NCI-H345 (cell line): ENCODE measurements at places on chromosomes 2 and 18.
A peak's percentile ranks its signal among the peaks of the same experiment; 100 is the strongest.

GRCh38 chr18:905307-905947, 756 bp downstream of the ADCYAP1 start:
- peak; percentile 34 for DNase-seq

DNA sequence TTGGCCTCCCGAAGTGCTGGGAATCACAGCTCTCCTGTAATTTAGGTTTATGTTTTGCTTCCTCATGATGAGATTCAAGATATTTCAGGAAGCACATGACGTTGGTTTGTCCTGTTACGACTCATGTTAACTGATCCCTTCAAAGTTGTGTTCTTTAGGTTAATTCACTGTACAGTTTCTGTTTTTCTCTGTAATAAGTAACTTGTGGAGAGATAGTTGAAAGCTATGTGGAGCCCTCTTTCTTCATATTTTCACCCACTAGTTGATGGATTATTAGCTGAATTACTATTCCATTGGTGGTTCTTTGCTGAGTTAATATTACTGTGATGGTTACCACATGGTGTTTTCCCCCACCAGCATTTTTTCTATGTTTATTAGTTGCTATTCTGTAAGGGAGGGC, 18.3 kb upstream of the CHCHD5 start:
- no peak for DNase-seq

DNA sequence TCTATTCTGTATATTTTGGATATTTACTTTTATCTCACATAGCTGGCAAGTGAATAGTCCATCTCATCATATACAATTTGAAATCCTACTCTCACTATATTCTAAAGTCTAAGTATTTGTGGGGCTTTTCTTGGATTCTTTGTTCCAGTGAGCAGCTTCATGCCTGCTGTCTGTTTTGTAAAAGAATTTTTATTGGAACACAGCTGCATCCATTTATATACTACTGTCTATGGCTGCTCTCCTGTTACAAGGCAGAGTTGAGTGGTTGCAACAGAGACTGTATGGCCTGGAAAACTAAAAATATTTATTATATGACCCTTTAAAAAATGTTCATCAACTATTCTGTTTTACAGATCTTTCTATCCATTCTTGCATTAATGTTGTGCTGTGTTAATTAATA, 193.3 kb upstream of the KLHL14 start:
- no peak for DNase-seq

- DNase-seq: peak; percentile 85
Measured at GRCh38 chr2:185507719-185508118, 230.9 kb upstream of the FSIP2 start.

DNA sequence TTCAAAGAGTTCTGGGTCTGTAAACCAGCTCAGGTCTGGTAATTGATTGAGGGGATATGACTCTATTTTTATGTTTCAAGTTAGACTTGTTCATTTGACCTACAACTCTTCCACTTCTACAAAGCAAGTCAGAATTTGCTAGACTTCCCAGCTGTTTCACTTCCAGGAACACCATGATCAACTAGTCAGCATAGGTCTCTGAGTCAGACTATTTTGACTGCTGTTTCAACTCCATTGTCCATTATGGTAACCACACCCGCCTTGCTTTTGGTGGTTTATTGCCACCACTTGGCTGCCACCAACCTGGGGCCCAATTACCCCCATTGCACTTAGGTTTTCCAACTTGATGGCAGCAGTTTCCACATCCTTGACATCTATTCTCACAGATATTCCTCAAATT, 116.6 kb downstream of the LAMA3 start:
- DNase-seq: no peak

GRCh38 chr2:210337159-210337558, 22.2 kb upstream of the MYL1 start:
- no peak for DNase-seq

DNA sequence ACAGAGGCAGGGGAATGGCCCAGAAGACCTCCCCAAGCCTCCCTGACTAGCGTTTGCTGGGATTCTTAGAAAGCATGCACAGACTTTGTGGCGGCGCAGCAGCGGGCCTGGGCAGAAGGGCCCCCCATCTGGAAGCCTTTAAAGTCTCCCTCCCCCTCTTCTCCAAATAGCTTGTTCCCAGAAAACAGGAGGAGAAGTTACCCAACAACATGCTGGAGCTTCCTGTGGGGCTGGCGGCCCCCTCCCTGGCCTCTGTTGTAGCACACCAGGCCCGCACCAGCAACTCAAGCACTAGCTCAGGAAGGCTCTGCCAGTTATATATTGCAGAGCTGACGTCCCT, 334.8 kb downstream of the DYSF start:
- DNase-seq: no peak

DNA sequence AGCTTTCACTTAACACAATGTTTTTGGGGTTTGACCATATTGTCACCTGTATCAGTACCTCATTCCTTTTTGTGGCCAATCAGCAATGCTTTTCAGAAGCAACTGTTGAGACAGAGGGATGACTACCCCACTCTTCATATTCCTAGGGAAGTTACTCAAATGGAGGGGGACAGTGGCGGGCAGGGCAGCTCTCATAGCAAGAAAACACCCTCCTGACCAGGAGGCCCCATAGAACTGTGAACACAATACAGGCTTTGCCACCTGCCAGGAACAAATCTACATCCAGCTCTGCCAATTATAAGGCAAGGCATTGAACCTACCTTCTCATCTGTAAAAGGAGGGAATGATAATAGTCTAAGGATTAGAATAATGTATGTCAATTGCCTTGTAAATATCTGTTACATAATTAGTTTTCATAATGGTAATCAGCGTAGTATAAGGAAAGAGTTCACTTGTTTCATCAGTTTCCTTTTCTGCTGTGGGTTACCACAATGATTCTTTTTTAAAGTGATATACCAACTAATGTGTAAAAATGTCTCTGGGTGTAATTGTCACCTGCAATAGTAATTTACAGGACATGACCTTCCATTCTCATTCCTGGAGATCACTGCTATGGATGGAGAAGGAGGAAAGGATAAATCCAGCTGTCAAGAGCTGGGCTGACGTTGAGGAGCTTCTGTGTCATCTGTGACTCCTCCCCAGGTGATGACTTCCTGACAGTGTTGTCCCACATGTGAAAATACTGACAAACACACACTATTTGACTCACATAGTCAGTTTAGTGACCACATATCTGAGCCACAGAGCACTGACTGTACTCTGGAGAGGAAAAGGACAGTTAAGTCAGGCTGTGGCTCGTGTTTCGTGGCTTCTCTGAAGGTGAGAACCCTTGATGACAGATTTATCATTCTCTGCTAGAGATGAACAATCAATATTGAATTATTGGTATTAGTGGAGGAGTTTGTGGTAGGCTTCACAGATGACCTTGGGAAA, 13.5 kb downstream of the ALPK2 start:
- no peak for DNase-seq

DNA sequence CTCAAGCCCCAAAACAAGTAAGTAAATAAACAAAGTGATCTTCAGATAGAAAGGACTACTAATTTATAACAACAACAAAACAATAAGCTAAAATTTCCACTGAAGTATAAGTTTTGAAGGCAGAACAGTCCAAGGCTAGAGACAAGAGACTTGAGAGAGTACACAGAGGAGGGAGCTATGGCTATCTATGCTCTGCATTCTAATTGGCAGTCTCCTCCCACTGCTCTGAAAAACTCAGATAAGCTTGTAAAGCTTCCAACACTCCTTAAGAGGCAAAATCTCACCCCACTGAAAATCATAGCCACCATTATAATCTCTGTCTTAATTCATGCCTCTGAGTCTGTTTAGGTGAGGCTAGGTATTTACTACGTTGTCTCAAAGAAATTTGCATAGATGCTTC, 714.6 kb upstream of the LRATD1 start:
- DNase-seq: no peak

DNA sequence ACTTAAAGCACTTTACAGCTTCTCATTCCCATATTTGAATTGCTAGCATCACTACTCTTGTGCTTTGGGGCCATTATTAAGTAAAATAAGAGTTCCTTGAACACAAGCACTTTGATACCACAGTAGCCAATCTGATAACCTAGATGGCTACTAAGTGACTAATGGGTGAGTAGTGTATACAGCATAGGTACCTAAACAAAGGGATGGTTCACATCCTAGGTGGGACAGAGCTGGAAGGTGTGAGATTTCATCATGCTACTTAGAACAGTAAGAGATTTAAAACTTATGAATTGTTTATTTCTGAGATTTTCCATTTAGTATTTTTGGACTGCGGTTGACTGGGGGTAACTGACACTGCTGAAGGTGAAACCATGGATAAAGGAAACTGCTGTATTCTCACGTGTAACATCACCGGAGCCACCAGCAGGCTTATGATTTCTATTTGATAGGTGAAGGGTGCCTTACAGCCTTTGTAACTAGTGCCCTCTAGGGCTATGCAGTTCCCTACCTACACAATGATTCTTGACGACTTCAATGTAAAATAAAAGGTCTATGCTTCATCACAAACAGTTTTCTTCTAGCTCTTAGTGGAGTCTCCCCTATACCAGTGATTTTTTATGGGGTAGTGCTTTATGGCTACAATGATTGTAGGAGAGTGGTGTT, 22.1 kb upstream of the CRIM1 start:
- no peak for DNase-seq

GRCh38 chr2:41495050-41495449, 552.8 kb upstream of the PKDCC start:
- DNase-seq: no peak

- no peak for DNase-seq
Measured at GRCh38 chr2:191560411-191560980, 117.4 kb upstream of the NABP1 start.

GRCh38 chr18:49890041-49890440, 76.7 kb upstream of the ACAA2 start:
- DNase-seq: peak; percentile 87

DNA sequence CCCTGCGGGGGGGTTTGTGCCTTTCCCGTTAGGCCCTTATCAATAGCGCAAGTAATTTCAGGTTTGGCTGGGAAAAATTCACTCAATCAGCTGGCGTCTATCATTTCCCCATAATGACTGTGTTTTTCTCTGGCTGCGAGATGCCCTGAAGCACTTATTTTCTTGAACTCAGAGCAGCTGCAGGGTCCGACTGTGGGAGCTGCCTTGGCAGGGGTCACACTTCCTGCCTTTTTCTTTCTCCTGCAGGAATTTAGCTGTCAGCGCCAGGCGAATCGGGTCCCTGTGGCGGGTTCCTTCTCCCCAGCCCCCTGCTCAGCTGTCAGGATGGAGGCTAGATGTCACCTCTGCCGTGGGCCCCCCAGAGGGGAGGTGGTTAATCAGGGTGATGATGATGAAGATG, 81.3 kb upstream of the HPCAL1 start:
- DNase-seq: no peak

- DNase-seq: no peak
Measured at GRCh38 chr2:203809084-203809521, 58.5 kb upstream of the CTLA4 start.

DNA sequence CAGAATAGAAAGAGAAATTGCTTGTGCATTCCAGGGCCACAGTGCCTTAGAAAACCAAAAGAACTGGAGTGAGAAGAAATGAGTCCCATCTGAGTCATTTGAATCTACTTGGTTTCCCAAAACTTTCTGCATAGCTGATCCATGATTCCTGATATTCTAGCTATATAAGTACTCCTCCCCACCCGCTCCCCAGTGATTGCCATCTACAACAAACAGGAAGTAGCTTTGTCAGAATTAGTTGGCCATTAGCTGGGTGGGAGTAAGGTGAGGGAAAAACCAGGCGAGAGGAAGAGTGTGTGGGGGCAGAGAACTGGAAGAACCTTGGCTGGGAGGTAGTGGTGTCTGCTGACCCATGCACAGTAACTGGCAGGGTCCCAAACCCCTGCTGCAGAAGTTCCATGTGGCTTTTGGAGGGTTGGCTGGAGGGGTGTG, 122.1 kb downstream of the ACAA2 start:
- no peak for DNase-seq

- DNase-seq: no peak
Measured at GRCh38 chr18:34870555-34871310, 160.6 kb downstream of the DTNA start.

GRCh38 chr18:77815666-77816338, 566.2 kb downstream of the GALR1 start:
- no peak for DNase-seq

GRCh38 chr2:99970292-99970868, 172.0 kb downstream of the AFF3 start:
- no peak for DNase-seq

- no peak for DNase-seq
Measured at GRCh38 chr2:134576478-134576877, 142.3 kb downstream of the TMEM163 start.

DNA sequence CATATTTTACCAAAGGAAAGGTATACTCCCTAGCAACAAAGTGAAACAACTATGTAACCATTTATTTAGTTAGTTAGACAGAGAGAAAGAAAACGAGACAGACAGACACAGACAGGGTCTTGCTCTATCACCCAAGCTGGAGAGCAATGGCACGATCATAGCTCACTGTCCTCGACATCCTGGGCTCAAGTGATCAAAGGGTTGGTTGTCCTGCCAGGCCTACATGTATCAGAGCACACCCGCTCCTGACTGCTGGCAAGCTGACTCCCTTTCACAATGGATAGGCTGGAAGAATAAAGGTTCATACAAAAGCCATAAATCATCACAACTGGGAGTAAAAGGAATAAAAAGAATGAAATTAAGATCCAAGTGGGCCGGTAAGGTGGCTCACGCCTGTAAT, 53.5 kb downstream of the ATL2 start:
- no peak for DNase-seq

GRCh38 chr2:145702305-145702704, 1182.4 kb upstream of the ZEB2 start:
- DNase-seq: no peak

GRCh38 chr2:230124757-230125431, 56.2 kb upstream of the SLC16A14 start:
- no peak for DNase-seq

DNA sequence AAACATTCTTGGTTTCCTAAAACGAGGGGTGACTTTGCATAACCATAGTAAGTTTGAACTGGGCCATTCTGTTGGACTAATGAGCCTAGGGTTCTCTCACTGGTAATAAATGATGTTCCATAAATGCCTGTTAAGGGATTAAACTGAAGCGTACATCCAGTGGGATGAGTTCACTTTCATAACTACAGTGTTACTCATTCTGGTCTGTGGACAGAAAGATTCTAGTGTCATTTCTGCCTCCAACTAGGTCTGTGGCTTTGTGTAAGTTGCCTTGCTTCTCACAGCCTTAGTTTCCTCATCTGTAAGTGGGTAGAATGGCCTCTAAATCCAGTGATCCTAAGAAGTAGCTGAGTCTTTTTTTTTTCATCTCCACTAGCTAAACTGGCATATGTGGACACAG, 1860.6 kb upstream of the PIK3C3 start:
- DNase-seq: no peak

GRCh38 chr2:27871802-27872201, 18.4 kb downstream of the RBKS start:
- DNase-seq: no peak

GRCh38 chr2:37887286-37887685, 37.8 kb upstream of the RMDN2 start:
- no peak for DNase-seq

- DNase-seq: peak; percentile 54
Measured at GRCh38 chr2:127508631-127509034, 17.7 kb downstream of the IWS1 start.
